NCI-H1930 (cell line): ENCODE measurements at places on chromosomes 7 and 10.

- DNase-seq = no peak
These were observed 27.3 kb downstream of the ADAP1 start for GRCh38 chr7:927031-927671.

DNA sequence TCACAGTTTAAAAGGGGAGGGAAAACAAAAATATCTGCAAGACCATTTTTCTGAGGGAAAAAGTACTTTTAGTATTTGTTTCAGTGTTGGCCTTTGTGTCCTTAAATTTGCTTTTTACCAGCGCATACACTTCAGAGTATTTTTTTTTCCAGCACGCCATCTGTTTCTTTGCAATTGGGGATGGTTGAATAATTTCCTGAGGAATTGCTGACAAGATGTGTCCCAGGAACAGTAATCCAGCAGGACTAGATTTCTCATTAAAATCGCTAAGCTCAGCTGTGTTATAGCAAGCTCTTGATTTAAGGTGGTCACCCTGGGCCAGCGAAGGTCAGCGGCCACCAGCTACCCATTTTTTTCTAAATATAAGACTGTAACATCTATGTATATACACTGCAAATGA lies 156.9 kb upstream of the RHOBTB1 start:
- no peak for DNase-seq

DNA sequence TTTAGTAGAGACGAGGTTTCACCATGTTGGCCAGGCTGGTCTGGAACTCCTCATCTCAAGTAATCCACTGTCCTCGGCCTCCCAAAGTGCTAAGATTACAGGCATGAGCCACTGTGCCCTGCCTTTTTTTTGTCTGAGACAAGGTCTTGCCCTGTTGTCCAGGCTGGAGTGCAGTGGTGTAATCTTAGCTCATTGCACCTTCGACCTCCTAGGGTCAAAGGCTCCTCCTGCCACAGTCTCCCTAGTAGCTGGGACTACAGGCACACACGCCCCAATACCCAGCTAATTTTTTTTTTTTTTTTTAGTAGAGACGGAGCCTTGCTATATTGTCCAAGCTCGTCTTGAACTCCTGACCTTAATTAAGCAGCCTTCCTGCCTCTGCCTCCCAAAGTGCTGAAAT lies 26.8 kb upstream of the SUPV3L1 start:
- no peak for DNase-seq

- DNase-seq = no peak
These were observed 114.8 kb downstream of the FAM53B start for GRCh38 chr10:124629415-124629814.

DNA sequence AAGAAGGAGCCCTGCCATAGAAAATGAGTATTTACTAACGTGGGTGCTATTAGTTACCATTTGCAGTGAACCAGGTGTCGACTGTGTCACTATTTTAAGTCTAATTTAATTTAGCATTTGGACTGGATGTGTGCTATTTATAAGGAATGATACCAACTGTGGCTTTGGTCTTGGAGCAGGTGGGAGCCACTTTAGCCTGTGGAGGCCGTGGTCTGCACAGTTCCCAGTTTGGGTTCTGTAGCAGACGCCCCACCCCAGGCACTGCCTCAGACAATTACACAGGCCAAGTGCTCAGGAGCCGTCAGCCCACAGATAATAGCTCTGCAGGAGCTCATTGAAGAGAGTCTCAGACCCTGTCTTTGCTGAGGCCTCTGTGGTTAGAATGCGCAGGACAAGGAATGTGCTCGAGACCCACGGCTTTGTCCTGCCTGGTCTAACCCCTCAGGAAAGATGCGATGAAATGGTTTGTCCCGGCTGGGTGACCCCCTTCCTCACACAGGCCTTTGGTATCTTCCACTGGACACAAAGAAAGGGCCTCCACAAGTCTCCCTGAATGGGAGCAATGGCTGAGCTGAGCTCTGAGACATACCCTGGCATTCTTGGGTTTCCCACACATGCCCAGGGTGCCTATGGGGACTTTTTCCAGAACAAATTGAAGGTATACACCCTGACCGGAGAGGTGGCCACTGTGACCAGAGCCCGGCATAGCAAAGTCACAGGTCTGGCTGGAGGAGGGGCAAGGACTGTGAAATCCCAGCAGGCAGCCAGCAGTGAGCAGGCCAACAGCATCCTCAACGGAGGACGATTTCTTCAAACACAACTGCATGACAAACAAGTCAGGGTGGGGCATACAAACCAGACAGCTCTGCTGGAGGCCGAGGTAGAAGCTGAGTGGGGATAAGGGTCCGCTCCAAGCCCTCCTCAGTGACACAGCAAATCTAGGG lies 251.2 kb downstream of the ARHGAP12 start:
- DNase-seq = no peak
